ENCODE measurements at places on chromosomes 2 and 18.

DNA sequence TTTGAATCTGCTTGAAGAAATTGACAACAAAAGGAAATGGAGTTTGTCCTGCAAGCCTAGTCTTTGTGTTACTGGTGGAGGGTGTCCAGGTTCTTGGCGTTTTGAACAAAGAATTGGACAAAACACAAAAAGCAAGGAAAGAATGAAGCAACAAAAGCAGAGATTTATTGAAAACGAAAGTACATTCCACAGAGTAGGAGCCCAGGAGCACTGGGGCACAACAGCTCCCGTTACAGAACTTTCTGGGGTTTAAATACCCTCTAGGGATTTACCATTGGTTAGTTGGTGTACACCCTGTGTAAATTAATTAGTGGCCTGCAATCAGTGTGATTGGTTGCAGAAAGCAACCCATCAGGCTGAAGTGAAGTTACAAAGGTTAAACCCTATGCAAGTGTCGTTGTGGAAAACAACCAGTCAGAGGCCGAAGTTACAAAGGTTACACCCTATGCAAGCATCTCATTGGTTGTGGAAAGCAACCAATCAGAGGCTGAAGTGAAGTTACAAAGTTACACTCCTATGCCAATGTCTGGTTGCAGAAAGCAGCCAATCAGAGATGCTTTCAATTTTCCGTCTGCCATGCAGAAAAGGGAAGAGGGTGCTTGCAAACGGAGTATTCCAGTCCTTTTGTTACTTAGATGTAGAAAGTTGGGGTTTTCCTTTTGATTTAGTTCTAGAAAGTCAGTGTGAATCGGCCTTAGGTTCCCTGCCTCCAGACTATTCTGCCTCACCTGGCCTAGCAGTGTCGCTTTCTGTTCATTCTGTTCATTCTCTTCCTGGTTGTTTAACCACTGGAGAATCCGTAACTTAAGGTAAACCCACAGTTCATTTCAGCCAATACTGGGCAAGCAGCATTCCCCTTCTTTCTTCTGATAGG lies 47.6 kb upstream of the PTH2R start:
- DNase-seq: no peak

- no peak for DNase-seq
Observed at GRCh38 chr2:46050489-46050888, 246.7 kb upstream of the EPAS1 start.

DNA sequence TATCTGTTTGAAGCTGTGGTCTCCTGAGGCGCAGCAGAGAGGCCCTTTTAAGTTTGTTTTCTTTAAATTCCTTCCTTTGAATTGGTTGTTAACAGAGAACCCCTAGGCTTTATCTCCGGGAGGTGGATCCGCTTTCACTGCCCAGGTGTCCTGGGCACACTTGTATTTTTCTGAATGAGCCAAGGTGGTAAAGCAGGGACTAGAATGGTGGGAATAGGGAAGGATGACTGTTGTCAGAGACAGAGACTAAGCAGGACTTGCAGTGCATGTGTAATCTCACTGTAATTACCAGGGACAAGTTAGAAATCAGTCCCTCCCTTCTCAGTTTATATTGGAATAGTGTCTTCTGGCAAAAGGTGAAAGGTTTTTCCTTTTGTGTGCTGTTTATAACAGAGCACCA lies 72.8 kb downstream of the PHLPP1 start:
- no peak for DNase-seq

- no peak for DNase-seq
Observed at GRCh38 chr2:58334414-58334813, 93.3 kb upstream of the FANCL start.

- DNase-seq: no peak
Observed at GRCh38 chr2:178043266-178043665, 29.3 kb downstream of the PDE11A start.

- no peak for DNase-seq
Observed at GRCh38 chr18:79111483-79111882, 42.3 kb downstream of the ATP9B start.

DNA sequence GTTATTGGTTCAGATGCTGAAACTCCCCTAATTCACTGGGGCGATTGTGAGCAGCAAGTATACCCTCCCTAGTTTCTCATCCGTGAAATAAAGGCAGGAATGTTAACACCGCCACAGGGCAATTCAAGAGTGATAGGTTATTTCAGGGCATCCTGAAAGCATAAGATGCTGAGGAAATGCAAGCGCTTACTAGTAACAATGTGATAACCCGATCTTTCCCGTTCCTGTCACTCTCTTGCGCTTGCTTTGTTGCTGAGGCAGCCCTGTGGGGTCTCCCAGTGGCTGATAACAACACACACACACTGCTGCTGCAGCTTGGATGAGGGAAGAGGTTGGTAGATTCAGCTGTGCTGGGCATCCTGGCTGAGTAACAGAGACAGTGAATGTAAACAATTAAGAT lies 259.3 kb downstream of the AGPS start:
- DNase-seq: no peak

- DNase-seq: no peak
Observed at GRCh38 chr2:122249673-122250072, 494.2 kb downstream of the TSN start.

GRCh38 chr2:40095000-40095399 lies 315.9 kb upstream of the THUMPD2 start:
- DNase-seq: no peak

- DNase-seq: no peak
Observed at GRCh38 chr2:194327196-194327888, 1329.7 kb upstream of the SLC39A10 start.

DNA sequence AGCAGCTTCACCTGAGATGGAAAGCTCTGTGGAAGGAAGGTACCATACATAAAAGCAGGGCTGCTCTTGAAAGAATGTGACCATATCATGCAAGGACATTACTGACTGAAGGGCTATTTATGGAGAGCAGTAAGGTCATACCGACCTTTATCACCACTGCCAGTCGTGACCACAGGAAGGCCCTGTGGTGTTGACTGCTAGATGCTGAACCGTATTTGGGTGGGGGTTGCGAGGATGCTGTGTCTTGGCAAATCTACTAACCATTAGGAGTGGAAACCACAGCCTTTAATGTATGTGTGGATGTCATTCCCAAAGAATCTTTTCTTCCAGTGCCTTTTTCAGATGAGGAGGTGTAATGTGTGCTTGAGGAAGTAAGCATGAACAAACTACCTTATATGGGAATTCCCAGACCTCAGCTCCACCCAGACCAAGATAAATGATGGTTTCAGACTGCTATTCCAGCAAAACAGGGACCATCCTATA lies 60.8 kb downstream of the LIMS1 start:
- no peak for DNase-seq

GRCh38 chr2:71784734-71785511 lies 331.6 kb downstream of the DYSF start:
- DNase-seq: no peak

DNA sequence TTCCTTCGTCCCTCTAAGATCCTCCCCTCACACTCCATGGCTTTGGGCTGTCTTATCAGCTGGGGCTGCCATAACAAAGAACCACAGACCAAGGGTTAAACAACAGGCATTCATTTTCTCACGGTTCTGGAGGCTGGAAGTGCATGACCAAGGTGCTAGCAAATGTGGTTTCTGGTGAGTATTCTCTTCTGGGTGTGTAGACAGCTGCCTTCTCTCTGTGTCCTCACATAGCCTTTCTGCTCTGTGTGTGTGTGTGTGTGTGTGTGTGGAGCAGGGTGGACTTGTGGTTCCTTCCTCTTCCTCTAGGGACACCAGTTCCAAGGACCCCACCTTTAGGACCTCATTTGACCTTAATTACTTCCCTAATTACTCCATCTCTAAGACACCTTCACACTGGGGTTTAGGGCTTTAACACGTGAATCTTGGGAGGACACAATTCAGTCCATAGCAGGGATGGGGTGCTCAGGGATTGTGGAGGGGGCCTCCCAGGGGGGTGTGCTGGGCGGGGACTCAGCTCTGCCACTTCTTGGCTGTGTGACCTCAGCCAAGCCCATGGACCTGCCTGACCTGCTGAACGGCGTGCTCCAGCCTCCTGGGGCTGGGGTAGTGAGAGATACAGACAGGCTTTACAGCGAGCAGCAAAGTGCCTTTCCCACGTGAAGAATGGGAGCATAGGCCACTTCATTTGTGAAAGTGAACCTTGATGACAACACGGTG lies 38.0 kb downstream of the ACKR3 start:
- DNase-seq: no peak

DNA sequence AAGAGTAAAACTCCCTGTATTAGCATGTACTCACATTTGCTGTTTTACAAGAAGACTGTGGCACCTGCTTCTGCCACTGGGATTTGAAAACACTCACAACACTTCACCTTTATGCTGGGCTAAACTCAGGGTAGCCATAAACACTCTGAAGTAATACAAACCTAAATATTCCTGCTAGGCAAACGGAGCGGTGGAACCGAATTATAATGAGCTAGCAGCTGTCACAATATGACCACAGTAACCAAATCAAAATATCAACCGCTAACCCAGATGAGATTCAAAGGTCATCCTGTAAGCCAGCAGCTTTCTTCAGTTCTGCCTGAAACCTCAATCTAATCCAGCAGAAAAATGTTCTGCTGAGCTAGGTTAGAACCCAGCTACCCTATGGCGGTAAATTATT lies 132.1 kb downstream of the TCF4 start:
- DNase-seq: no peak

GRCh38 chr2:57907411-57907810 lies 139.2 kb upstream of the VRK2 start:
- DNase-seq: no peak

GRCh38 chr2:109345091-109345490 lies 216.1 kb downstream of the SH3RF3 start:
- no peak for DNase-seq

DNA sequence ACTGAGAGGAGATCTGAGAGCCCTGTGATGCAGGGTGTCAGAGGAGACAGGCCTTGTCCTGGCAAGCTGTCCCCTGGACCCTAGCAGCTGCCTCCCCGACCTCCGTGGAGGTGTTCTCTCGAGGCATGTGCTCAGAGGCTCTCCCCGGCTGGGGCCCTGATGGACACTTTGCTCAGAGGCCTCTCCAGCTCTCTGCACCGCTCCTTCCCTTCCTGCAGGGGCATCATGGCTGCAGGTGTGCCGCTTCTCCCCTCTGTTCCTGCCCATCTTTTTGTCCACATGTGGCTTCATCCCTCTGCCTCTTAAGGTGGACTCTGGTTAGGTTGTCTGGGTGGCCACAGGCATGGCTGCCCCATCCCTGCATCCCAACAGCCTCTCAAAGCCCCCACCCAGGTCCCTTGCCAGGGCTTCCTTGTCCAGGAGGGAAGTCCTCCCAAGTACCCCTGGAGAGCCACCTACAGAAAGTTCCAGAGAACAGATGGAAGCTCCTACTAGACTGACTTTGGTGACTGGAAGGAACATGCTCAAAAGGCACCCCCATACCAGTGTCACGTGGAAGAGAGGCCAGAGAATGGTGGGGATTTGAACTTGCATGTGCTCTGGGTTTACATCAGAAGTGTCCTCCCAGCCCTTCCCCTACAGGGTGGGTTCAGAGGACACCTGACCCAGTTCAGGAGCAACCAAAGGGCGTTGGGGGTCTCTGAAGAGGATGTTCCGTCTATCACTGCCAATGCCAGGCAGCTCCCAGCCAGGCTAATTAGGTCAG lies 120.4 kb downstream of the KLHL29 start:
- no peak for DNase-seq

DNA sequence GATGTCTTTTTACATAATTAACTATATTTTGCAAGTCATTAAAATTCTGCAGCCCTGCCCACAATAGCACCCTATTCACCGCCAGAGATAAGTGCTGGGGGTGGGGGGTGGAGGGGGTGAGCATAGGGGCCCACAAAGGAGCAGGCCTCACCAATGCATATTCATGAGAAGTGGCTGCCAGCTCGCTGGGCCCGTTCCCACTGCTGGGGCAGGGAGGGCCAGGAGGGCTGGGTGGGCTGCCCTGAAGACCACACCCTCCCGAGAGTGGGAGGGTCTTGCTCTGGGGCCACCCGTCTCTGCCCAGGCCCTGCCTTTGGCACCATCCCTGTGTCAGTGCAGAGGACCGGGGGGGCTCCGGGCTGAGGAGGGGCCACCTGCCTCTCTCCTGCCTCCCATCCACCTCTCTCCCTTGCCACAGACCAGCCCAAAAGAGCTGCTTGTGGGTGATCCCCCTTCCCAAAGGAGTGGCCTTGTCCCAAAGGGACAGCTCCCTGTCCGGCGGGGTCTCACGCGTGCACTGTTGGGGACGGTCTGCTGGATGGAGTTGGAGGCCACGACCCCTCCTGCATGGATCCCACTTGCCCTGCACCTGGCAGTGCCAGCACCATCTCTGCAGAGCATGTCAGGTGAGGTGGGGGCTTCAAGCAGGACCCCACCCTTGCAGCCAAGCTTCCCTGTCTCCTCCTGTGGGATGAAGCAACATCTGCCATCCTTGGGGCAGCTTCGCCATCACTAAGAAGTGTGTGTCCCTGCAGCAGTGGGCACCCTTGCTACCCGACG lies 138.8 kb upstream of the GPC1 start:
- no peak for DNase-seq

GRCh38 chr18:9433671-9434121 lies 41.6 kb upstream of the RALBP1 start:
- DNase-seq: no peak

- DNase-seq: no peak
Observed at GRCh38 chr2:37590119-37590571, 81.3 kb downstream of the CDC42EP3 start.

DNA sequence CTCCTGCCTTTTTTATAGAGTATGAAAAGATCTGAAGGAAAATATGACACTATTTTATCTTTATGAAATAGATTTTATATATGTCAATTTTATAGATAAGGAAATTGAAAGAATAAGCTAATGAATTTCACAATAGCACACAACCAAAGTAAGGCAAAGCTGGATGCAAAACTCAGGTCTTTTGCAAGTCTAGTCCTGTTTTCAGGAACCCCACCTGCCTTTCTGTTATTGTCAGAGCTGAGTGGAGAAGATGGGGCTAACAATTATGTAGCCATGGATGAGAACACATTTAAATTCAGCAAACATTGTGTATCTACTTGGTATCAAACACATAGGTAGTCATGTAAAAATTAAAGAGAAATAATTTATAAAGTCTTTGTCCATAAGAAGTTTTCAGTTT lies 161.5 kb upstream of the ZEB2 start:
- DNase-seq: no peak

DNA sequence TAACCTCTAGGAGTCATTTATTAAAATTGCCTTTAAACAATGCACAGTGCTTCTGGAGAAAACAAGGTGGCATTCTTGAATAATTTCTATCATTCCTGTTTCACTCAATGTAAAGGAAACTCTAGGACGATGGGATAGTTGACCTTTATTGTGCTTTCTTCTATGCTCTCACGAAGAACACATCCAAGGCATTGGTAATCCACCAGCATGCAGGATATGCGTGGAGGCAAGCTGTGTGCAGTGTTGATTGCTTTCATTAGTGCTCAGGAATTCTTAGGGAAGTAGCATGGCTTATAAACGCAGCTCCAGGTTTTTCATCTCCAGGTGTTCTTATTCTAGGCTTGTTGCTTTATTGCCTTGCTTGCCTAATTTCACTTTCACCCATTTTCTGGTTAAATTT lies 58.4 kb upstream of the CAVIN2 start:
- DNase-seq: no peak

GRCh38 chr2:48844417-48845155 lies 89.1 kb upstream of the LHCGR start:
- no peak for DNase-seq
